ENCODE measurements at places on chromosomes 6 and 20. TPM values are rescaled to one million over a fixed set of nuclear protein-coding genes. Genes with fewer than 3 reads are reported as not detected.

The ULBP1 gene
- 0.82 TPM for total RNA-seq

The TCF15 gene
- total RNA-seq, result not detected

- DNase-seq, result no peak
Observed at GRCh38 chr6:140858381-140858971, 1274.2 kb upstream of the GJE1 start.

GRCh38 chr6:148528292-148528691 lies 185.7 kb downstream of the SASH1 start:
- no peak for DNase-seq

DNA sequence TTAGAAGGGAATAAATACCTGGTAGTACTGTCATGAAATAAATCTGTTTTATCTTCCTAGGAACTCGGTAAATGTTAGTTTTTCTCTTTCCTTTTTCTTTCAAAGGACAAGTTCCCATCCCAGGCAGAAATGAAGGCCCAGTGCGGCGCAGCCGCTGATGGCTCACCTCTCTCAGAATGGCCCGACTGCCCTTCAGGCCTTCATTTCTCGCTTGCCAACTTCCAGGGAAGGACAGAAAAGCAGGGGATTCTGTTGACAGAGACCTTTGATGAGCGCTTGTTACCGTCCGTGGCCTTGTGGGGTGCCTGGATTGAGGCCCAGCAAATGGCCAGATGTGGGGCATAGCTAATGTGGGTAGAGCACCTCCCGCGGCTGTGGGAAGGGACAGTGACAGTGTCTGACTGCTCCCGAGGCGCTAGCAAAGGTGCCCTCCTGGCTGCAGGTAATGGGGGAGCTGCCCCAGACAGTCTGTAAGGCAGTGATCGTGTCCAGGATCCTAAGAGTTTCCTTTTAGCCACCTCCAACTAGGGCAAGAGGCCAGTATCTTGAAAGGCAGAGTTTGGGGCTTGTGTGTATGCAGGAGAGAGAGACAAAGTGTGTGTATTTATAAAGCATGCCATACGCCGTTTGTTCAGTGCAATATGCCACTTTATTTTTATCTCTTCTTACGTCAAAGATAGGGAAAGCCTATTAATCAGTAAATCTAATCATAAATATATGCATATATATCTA lies 354.2 kb downstream of the NRN1 start:
- DNase-seq, result no peak
